ENCODE measurements at places on chromosomes 3 and 15.
A peak's percentile ranks its signal among the peaks of the same experiment; 100 is the strongest.

DNA sequence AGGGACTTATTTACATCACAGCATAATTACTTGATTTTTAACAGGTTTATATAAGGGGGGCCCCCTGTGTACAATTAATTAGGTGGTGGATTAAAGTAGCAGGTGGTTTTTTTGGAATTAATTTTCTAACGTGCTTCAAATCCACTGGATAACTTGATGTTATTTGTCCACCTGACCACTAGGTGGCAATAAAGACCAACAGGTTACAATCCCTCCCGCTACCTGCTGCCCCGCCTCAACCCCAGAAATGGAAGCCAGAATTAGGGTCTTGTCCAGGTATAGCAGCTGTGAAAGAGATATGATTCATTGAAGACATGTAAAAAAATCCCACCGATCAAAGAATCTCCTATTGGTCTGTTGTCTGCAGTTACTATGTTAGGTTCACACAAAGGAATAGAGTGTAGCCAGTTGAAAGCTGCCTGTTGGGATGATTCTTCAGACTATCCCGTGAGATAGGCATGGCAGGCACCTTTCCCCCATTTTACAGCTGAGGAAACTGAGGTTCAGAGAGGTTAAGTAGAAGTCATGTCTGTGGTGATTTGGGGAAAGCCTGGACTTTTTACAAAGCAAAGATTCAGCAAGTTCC is 44.0 kb downstream of the MFSD1 start:
- DNase-seq: peak; percentile 18

DNA sequence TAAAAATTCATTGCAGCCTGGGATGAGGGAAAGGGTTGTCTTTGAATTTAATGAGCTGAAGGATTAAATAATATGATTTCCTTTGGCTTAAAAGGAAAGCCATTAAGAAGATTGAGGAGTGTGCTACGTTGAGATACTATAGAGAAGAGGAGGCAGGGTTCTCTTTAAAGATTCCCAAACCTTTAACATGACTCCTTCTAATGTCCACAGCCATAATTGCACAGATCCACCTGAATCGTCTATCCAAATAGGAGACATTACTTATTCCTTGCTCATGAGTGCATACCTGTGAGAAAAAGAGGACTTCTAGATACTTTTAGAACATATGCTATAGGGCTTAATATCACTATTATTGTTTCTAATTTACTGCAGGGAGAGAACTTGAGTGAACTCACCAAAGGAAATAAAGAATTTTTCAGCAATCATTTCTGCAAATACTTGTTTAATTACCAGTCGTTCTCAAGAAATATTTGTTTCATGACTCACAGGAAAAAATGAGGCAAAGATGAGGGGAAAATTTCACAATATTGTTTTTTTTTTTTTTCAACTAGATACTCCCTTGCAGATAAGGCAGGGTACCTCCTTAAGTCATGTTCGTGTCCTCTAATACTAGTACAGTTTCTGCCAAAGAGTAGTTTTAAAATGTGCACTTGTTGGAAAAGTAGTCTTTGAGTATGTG is 8.9 kb upstream of the SUCNR1 start:
- DNase-seq: no peak

DNA sequence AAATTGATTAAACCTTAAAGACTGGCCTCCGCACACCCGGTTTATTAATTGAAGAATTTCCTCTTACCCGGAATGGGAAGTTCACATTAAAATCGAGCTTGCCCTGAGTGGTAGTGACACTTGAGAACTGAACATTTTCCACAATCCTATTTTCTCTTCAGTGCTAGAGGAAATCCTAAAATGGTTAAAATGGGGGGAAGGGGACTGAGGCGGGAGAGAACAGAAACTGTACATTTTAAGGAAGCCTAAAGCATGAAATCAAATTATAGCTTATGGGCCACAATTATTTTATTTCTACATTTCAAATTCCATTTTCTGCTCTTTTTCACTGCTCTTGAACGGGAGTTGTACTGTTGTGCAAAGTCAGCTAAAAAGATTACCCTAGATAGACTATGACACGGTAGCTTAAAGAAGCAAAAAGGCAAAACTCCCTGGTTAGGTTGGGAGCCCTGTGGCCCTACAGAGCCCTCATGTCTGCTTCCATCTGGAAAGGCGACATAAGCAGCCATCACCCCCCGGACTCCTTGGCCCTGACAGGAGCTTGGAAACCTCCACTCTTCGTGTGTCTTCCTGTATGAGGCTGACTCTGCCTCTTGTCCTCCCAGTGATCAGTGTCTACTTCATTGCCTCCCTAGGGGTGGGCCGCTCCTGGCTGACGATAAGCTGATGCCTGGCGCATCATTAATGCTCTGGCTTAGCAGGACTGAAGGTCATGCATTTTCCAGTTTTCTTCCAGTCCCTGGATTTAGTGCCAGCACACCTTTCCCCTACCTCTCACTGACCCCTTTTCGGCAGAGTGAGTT is 79.3 kb downstream of the EEFSEC start:
- DNase-seq: no peak

GRCh38 chr15:73240866-73241499 is 127.8 kb downstream of the HCN4 start:
- DNase-seq: peak; percentile 7

DNA sequence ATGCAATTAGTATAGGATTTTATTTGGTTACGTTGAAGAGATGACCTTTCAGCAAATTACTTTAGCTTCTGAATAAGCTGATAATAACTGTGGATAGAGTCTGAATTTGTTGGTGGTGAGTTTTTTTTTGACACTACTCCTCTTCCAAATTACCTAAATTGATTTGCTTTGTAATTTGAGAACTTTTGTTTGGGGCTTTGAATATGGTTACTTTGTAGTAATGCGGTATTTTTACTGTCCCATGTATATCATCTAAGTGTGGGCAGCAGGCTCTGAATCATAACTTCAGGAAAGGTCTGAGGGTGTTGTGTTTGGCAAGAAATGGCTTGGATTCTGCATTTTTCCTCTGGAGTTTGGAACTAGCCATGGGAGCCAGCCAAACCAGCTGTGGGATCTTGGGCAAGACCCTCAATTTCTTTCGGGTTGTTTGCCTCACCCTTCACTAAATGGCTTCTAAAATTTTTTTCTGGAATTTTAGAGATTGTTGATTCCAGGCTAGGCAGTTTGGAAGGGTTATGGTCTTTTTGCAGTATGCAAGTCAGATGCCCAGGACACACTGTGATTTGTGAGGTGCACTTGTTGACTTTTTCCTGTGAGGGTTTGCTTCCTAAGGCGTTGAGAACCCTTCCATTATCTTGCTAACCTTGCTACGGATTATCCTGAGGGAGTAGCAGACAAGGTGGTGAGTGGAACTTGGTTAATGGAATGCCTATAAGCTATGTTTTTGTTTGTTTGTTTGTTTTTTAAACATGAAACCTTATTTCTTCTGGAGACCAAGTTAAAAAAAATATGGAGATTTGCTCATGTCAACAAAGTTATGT is 10.4 kb downstream of the PTPRG start:
- no peak for DNase-seq

DNA sequence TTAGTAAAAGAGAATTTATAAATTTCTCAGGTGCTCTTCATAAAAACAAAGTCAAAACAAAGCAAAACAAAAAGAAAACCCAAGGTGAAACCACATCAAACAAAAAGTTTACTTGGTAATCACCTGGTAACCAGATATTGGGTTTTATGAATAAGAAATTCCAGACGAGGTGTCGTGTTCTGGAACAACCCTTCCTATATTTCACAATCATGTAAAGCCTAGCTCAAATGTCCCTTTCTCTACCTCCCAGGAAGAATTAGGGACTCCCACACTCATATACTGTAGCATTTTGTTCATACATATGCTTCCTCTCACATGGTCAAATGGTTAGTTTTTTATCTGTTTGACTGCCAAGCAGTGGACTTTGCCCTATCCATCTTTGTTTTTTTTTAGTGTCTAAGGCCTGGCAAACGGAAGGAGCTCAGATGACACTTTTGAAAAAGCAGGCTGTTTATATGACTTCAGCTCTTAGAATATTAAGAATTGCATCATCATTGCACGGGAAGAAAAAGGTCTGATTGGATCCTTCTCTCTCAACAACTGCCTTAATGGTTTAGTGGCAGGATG is 326.7 kb upstream of the TBL1XR1 start:
- DNase-seq: no peak

DNA sequence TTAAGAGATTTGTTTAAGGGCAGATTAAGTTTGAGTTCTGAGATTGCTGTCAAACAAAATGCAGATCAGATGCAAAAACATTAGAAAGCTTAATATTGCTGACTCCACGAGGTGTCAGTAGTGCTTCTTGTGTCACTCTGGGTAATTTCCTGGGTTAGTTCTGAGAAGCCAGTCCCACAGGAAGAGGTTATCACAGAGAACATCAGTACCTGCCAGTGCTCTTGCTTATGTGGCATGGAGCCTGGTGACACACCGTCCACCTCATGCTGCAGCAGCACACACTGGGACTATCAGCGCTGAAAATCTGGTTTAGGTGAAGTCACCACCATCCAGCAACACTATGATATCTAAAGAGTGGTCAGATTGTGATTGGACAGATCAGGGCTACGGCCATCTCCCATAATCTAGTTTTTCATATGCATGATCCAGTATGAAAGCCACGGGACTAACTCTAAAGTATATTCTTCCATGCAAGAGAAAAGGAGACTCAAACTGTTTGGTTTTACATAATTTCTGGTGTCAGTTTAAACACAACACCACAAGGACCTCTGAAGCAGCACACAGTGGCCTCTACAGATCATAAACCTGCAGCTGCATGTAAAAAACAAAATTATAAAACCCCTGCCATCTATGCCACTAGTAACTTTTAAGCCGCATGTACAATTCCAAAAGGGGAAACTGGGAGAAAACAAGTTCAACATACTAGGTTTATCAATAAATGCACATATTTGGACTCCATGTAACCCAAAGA is 36.1 kb upstream of the MYO5C start:
- DNase-seq: peak; percentile 9

GRCh38 chr3:158312560-158313141 is 202.8 kb downstream of the RSRC1 start:
- no peak for DNase-seq

GRCh38 chr3:8884630-8885290 is 78.5 kb downstream of the RAD18 start:
- no peak for DNase-seq

GRCh38 chr3:46908294-46908985 is 30.9 kb downstream of the PTH1R start:
- DNase-seq: no peak

- no peak for DNase-seq
Observed at GRCh38 chr3:74789111-74789510, 174.7 kb upstream of the CNTN3 start.

- no peak for DNase-seq
Observed at GRCh38 chr3:155026999-155027591, 53.0 kb upstream of the MME start.
